ENCODE measurements at places on chromosomes 5 and 9.

- no peak for DNase-seq
These were observed 42.7 kb upstream of the SRFBP1 start for GRCh38 chr5:121919046-121919445.

GRCh38 chr5:179212870-179213269 lies 132.4 kb downstream of the ADAMTS2 start:
- no peak for DNase-seq

DNA sequence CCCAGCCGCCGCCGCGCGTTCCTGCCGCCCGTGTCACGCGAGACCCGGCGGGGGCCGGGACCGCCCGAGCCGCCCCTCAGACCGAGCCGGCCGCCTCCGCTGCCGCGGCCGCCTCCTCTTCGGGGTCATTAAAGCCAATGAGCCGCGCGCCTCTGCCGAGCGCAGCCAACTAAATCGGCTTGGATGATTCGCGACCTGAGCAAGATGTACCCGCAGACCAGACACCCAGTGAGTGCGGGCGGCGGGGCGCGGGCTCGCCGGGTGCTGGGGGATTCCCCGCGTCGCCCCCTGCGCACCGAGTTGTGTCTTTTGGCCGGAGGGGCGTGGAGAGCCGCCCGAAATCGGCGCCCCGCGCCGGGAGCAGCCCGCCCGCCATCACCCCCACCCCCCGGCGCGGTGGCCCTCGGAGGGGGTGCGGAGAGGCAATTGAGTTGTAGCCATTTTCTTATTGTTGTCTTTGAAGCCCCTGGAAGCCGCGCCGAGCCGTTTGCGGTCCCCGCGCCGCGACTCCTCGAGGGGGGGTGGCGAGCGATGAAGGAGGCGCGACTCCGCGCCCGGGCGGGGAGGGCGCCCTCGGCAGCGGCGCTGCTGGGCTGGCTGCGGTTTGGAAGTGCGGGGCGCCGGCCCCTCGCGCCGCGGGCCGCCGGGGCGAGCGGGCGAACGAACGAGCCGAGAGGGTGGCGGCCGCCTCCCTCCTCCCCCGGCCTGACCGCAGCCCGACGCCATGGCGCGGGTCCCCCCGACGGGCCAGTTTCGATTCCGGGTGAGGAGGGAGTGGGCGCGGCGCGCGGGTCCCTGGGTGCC lies 1.0 kb downstream of the TLE4 start:
- DNase-seq: peak; percentile 51

DNA sequence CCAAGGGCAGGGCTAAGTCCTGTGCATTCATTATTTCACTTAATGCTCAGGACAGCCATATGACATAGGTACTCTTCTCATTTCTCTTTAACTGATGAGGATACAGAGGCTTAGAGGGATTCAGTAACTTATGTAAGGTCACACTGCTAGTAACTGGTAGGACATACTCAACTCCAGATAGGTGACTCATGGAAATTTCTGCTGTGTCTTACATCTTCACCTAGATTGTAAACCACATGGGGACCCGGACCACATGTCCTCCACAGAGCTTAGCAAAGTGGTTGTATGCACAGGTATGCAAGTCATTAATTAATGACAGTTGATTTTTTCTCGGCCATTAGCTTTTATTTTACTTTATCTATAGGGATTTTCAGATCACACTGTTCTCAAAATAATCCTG lies 29.3 kb downstream of the SLC1A1 start:
- no peak for DNase-seq

DNA sequence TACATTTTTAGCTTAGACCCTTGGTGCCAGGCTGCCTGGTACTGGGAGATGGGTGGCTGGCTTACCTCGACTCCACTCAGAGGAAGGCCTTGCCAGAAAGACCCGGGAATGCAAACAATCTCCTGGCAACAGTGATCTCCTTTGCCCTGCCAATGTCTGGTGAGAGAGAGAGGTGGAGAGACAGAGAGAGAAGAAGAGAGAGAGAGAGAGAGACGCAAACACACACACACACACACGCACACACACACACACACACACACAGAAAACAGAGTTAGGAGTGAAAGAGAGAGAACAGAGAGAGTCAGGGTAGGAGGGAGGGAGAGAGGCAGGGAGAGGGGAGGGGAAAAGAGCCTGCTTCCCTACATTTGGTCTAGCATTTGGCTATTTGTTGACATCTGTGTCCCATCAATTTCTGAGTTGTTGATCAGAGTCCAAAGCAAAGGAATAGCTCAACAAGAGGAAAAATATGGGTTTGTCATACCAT lies 181.6 kb upstream of the MAP1B start:
- peak; percentile 59 for DNase-seq

DNA sequence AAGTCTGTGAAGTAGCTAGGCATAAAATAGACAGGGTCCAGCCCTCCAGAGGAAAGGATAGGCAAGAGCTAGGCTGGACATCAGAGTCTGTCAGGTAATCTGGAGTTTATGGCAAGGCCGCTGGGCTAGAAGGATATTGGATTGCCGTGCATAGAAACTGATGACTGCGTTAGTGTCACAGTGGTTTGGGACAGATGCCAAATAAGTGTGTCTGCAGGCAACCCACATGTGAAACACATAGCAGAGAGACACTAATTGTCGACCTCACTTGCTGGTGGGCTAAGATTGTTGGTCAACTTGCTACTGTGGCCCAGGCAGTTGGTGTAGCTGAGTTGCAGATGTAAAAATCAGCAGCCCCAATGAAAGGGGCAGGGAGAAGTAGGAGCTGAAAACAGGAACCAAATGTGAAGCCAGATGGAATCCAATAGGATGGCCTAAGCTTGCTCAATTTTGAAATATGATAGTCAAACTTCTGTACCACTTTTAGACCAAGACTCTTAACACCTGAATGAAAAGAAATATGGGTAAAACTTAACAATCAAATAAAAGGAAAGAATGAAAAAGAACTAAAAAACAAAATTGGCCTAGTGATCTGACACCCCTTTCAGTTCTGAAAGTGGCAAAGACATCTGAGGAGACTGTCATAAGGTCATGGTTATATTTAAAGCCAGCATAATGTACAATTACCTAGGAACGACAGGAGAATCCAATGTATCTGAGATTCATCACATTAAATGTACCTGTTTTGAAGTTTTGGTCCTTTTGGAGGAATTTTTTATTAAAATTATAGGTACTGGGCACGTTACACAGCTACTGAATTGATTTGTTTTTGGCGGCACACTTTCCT lies 243.3 kb upstream of the ACTBL2 start:
- no peak for DNase-seq

- DNase-seq: peak; percentile 55
These were observed 26.9 kb upstream of the EEIG1 start for GRCh38 chr9:128007566-128008138.

GRCh38 chr5:59134471-59135163 lies 551.7 kb downstream of the RAB3C start:
- no peak for DNase-seq

DNA sequence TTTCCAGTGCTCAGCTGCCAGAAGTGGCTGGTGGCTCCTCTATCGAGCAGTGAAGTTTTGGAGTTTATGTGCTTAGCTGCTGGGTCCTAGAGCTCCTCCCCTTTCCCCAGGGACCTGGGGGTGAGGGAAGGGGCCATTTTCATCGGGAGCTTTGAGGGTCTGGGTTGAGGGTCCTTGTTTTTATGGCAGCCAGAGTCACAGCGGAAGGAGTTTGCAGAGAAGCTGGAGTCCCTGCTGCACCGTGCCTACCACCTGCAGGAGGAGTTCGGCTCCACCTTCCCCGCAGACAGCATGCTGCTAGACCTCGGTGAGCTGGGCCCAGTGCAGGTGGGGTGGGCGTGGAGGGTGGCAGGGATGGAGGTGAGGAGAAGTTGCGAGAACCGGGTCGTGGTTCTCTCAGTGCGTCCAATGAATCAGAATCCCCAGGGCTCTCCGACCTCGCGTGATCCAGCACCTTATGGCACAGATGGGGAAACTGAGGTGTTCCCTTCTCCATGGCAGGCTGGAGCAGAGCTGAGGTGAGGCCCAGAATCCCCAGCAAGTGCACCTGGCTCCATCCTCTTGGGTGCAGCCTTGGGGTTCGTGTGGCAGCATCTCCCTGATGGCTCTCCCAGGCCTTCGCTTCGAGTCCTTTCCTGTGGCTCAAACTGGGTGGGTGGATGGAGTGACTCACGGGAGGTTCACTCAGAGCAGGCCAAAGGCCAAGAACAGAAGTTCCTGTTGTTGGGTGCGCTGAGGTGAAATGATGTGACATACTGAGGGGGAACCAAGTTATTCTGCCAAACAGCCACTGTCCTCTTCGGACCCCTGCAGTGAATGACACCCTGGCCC lies 21.7 kb upstream of the DOLPP1 start:
- DNase-seq: no peak

GRCh38 chr9:127975376-127976315 lies 5.1 kb downstream of the EEIG1 start:
- DNase-seq: no peak

DNA sequence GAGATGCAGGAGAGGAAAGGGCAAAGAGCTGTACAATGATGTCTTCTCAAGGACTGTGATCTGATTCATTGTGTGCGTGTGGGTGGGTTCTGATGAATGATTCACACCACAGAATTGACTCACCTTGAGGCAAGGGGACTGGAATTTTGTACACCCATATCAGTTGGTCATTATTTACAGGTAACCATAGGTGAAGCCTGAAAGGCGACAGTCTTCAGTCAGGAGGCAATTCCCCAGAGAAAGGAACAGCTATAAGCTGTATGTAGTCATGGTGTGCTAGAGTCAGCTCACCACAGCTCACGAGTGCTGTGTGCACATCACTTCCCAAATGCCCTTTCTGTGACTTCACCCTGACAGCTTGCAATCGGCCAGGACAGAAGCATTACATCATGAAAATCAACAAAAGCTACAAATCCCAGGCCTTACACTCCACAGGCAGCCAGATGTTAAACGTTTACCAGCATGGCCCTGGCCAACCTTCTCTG lies 87.6 kb upstream of the RPS23 start:
- DNase-seq: no peak

DNA sequence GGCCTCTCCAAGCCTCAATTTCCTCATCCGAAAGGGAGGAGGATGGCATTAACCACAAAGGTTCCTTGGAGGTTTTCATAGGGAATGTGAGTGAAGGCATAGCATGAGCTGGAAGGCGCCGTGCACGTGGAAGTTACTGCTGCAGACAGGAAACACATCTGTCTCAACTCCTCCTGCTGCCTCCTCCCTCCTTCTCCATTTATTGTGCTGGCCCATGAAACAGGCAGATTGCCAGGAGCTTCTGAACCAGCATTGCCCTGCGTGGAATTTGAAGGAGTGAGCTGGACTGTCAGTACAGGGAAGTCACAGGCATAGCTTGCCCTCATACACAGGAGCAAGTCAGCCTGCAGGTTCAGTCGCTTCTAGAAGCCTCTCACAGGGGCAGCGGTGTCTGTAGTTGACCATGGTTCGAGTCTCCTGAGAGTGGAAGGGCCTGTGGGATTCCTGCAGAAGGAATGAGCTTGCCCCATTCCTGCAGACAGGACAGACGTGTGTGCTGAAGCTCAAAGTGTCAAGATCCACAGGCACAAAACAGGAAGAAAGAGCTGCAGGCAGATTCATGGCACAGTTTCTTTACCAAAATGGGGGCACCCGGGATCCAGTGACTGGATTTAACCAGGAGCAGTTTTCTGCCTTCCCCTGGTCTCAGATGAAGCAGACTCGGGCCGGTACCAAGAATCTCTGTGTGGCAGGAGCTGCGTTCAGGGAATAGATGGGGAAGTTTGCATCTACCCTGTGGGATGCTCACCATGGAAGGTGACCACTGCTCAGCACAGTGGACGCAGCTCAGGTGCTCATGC lies 48.7 kb upstream of the CTSL start:
- DNase-seq: no peak

GRCh38 chr9:102185962-102186361 lies 447.5 kb upstream of the GRIN3A start:
- DNase-seq: no peak

- DNase-seq: no peak
These were observed 4.5 kb downstream of the ANKS6 start for GRCh38 chr9:98791608-98792490.

DNA sequence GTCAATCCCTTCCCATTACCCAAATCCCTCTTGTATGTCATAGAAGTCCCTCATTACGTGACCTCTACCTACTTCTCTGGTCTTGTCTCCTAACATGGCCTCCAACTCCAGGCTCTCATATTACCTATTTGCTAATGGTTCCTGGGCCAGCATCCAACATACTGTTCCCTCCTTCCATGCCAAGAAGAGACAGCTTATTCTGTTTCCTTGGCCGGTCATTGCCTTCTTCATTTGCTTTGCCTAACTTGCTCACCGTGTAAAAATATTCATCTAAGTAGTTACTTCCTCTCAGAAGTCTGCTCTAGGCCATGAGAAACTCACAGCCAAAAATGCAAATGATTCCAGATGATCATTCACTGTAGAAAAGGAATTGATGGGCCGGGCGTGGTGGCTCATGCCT lies 8.9 kb upstream of the IL6ST start:
- no peak for DNase-seq

DNA sequence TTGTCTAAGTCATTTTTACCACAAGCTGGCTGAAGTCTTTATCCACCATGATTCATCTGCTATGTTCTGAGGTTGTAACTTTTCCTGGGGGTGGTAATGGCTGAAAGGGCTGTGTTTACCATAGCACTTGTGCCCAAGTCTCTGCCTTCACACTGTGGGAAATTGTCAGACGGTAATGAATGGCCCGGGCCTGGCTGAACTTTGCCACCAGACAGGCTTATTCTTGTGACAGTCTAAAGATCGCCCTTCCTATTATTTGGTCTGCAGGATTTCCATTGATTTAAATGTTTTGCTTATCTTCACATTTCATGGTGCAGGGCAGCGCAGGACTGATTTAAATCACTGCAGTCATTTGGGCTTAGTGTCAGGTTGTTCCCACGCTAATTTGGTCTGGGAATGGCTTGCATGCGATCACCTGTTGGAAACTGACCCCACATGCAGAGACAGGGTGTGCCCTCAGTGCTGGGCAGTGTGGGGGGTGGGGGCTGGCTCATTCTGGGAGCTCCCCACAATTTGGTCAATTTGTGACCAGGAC lies 109.3 kb upstream of the ICE1 start:
- DNase-seq: no peak

GRCh38 chr5:102666164-102666946 lies 88.8 kb upstream of the PAM start:
- peak; percentile 52 for DNase-seq

DNA sequence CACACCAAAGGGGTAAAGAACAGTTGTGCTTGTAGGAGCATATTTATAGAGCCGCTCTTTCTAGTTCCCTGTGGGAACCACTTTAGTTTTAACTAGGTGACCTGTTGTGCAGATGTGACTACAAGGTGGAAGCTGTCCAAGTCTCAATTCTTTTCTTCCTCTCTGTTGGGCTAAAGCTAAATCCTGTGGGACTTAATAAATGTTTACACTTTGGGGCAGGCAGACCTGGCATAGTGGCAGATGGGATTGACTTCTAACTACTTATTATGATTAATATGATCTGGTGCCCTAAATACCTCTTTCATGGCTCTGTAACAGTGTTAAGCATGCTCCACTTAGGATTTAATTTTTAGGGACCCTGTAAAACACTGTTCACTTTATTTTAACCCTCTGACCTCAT lies 265.3 kb downstream of the KCTD16 start:
- peak; percentile 28 for DNase-seq

- no peak for DNase-seq
These were observed 1.9 kb upstream of the ERBIN start for GRCh38 chr5:65924366-65925043.
